ENCODE measurements at places on chromosomes 4 and X. TPM values are rescaled to one million over a fixed set of nuclear protein-coding genes. Genes with fewer than 3 reads are reported as not detected.

DNA sequence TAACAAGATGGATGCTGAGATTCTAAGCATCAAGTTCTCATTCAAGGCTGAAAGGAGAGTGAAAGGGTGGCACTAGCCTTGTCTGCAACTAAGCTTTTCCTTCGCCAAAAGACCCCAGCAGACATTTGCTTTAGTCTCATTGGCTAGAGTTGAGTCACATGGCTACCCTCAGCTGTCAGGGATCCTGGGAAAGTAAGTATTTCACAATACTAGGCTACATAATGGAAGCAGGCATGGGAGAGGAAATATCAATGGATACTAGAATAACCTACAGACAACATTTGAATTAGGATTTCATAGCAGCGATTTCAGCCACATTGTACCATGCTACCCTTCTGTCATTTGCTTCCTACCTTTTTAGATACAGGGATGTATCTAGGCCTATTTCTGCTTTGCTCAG lies 29.1 kb downstream of the MAOA start:
- DNase-seq, result no peak

DNA sequence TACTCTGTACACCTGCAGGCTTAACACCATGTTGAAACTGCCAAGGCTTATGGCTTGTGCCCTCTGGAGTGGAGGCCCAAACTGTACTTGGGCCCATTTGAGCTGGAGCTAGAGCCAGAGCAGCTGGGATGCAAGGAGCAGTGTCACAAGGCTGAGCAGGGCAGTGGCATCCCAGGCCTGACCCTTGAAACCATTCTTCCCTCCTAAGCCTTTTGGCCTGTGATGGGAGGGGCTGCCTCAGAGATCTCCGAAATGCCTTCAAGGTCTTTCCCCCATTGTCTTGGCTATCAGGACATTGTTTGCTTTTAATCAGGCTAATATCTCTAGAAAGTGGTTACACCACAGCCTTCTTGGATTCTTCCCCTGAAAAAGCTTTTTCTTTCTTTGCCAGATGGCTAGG lies 10.9 kb upstream of the PNMA5 start:
- no peak for DNase-seq

- DNase-seq, result no peak
These were observed 216.5 kb upstream of the AADAT start for GRCh38 chr4:170306208-170306607.

DNA sequence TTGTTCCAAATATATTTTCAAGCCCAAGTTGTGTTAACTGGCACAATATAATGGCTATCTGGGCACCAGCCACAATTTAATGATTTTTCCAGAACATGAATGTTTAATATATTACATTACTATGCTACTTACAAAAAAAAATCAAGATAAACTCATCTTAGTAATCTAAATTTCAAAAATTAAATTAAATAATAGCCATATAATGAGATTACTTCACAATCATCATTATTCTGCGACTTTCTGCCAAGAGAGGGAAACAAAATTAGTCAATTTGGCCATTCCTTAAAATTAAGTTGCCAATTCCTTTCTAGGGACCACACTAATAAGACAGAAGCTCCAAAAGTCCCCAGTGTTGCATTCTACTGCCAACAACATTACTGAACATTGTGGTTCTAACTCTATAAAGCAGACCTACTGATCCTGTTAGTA lies 7.5 kb downstream of the NEK1 start:
- DNase-seq, result no peak

DNA sequence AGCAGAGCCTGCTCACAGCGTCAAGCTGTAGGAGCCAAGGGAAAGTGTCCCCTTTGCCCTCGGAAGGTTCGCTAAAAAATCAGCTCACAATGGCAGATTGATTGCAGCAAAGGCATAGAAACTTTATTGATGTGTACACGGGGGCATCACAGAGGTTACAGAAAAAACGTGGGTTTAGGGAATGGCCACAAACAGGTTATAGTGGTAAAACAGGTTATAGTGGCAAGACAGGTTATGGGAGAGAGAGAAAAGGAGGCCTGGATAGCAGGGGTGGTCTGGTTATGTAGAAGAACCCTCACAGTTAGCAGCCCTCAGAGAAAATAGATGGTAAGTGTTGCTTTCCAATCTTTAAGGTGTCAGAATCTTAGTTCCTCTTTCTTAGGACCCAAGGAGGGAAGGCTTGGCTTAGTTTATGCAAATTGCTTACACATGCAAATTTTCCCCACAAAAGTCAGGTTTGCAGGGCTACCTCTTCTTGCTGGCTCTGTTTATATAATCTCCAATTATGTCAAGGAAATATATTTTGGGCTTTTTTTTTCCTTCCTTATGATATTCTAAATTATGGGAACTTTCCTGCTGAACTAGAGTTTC lies 113.7 kb downstream of the BMP15 start:
- DNase-seq, result no peak

Gene NHSL2
- total RNA-seq, result 15.0 TPM
